ENCODE measurements at places on chromosomes 11 and 22.

- H3K27ac ChIP-seq, result no peak overlapping the region
- no peaks in the 10 kb centered on the region for H3K27me3 ChIP-seq
- H3K36me3 ChIP-seq, result no peaks in the 10 kb centered on the region
- no peak overlapping the region for H3K4me3 ChIP-seq
- DNase-seq, result no peak
- H3K4me1 ChIP-seq, result no peaks in the 10 kb centered on the region
These were observed 13.1 kb downstream of the IFT27 start for GRCh38 chr22:36762687-36763260.

GRCh38 chr11:8574798-8575197, 19.2 kb downstream of the STK33 start:
- no peak overlapping the region for H3K27ac ChIP-seq
- no peaks in the 10 kb centered on the region for H3K4me1 ChIP-seq
- no peak overlapping the region for H3K4me3 ChIP-seq
- H3K27me3 ChIP-seq, result peaks cover 19% of the 10 kb centered on the region
- no peaks in the 10 kb centered on the region for H3K36me3 ChIP-seq

- no peaks in the 10 kb centered on the region for H3K36me3 ChIP-seq
- H3K27me3 ChIP-seq, result peaks cover 4% of the 10 kb centered on the region
- DNase-seq, result no peak
- H3K27ac ChIP-seq, result no peak overlapping the region
These were observed 133.9 kb downstream of the FANCF start for GRCh38 chr11:22491555-22492225.

- DNase-seq, result no peak
- H3K4me3 ChIP-seq, result no peak overlapping the region
- H3K36me3 ChIP-seq, result no peaks in the 10 kb centered on the region
- H3K27me3 ChIP-seq, result no peaks in the 10 kb centered on the region
- H3K4me1 ChIP-seq, result peaks cover 19% of the 10 kb centered on the region
These were observed 7.3 kb downstream of the ASCL2 start for GRCh38 chr11:2263071-2263565.
